ENCODE measurements at places on chromosomes 4 and X.
A peak's percentile ranks its signal among the peaks of the same experiment; 100 is the strongest.

- no peak for DNase-seq
These were observed 33.1 kb downstream of the ENPEP start for GRCh38 chr4:110508827-110509710.

GRCh38 chr4:156620786-156621185 is 350.8 kb downstream of the PDGFC start:
- DNase-seq, result no peak

DNA sequence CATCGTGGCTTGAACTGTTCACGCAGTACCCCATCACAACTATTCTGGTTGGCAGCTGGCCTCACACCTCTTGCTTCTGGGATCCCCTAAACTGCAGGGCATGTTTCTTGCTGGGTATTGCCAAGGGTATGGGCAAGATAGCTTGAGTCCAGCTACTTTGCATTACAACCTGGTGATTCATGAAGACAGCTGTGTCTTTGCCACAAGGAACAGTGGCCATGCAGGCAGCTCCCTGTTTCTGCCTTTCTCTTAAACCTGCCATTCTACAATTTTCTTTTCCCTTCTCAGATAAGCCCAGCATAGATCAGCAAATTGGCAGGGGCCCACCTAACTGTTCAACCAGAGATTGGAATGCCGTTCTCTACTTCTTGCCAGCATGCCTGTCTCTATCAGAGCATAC is 42.8 kb downstream of the TENM3 start:
- DNase-seq, result no peak

GRCh38 chrX:136059350-136059749 is 74.1 kb downstream of the SLC9A6 start:
- DNase-seq, result no peak

GRCh38 chr4:184477201-184477999 is 3.0 kb upstream of the IRF2 start:
- DNase-seq, result no peak

DNA sequence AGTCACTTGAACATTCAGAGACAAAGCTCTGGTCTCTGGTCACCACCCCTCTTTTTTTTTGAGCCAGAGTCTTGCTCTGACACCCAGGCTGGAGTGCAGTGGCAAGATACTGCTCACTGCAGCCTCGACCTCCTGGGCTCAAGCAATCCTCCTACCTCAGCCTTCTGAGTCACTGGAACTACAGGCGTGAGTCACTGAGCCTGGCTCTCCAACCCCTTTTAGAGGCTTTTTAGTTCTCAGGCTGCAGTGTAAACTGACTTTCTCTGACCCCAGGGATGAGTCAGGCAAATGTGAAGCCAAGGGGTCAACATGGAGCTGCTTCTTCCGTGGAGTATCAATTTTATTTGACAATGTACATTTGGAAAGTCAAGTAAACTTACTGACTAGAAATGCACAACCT is 229.2 kb downstream of the PTTG2 start:
- peak; percentile 16 for DNase-seq

DNA sequence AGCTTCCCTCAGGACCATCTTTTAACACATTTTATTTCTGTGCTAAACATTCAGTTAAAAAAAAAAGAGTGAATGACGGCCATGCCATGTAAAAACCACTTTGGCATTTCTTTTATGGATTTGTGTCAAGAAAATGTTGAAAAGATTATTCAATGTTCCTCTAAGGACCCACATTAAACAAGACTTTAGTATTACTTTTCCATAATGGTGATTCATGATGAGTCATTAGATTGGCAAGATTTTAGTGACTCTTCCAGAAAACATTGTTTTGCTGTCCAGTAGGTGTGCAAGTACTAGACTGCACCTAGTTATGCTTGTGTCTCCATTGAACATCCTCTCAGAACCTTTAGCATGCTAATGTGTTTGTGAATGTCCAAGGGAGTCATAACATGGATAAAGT is 748.6 kb downstream of the STPG2 start:
- DNase-seq, result no peak

DNA sequence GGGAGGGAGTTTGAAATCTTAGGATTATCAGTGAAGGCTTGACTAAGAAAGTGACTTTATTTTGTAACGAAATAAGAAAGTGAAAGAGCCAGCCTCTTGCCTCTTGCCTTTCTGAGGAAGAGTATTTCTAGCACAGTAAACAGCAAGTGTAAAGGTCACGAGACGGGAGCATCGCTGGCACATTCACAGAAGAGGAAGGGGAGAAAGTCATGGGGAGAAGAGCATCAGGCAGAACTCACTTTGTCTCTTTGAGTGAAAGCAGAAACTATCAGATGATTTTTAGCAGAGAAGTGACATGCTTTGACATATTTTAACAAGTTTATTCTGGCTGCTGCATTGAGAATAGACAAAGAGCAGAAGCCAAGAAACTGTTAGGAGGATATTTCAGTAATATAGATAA is 313.8 kb downstream of the CAMK2D start:
- DNase-seq, result peak; percentile 13

DNA sequence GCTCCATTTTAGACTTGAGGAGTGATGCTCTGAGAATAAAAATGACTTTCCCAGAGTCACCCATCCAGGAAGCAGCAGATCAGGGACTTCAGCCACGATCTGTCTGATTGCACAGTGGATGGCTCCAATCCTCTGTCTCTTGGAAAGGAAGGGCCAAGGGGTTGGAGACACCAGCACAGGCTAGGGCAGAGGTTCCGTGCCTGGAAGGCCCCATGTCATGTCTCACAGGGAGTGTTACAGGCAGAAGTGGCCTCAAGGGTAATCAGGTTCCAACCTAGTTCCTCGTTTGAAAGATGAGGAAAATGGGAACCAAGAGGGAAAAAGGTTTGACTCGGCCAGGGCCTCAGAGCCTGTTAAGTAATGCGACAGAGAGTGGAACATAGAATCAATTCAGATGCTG is 160.0 kb downstream of the EFNB1 start:
- DNase-seq, result no peak

GRCh38 chr4:107131295-107131694 is 95.2 kb upstream of the DKK2 start:
- no peak for DNase-seq

DNA sequence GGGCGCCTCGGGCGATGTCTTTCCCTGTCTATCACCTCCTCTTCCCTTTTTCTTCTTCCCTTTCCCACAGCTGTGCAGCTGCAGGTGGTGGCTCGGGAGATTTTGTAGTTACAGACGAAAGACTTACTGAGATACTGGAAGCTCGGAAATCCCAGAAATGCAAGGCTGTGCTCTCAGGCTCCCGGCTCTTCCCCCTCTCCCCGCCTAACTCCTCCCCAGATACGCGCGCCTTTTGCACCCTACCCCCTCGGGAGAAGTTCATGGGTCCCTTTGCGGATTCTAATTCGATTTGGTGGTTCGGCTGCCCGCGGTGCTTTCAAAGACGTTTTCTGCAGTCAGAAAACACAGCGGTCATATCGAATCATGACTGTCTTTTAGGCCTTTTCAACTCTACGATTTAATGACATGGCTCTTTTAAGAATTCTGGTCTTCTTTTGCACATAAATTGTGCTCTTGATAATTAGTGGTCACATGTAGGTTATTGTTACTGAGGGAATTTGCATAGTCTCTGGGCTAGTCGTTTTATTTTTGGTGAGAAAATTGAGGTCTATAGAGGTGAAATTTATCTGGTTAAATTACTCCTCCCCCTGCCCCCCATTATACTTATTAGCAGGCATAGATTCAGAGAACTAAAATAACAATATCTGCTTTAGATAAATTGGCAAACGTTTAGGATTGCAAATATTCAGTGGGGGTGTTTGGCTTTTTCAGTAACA is 1.6 kb downstream of the SEPTIN11 start:
- DNase-seq, result no peak

GRCh38 chrX:11908371-11908770 is 150.3 kb downstream of the MSL3 start:
- DNase-seq, result no peak

DNA sequence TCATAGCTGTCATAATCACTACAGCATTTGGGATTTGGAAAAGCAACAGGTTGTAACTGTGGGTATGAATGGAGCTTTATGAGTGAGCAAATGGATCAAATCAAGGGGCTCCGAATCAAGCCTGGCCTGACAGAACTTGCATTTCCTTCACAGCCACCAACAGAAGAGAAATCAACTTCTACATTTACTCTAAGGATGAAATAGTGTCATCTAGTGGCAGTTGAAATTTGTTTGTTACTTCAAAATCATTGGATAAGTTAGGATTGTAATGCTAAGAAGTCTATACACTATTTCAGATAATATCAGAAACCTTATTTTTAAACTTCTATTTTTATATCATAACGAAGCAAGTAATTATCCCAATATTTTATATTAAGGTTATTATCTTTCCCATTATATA is 10.7 kb upstream of the WDR17 start:
- no peak for DNase-seq

- DNase-seq, result no peak
These were observed 1.7 kb downstream of the PDE5A start for GRCh38 chr4:119626943-119627266.

GRCh38 chrX:150792949-150793527 is 99.8 kb downstream of the MTMR1 start:
- no peak for DNase-seq

- no peak for DNase-seq
These were observed 357.3 kb upstream of the RASGEF1B start for GRCh38 chr4:81828991-81829390.

DNA sequence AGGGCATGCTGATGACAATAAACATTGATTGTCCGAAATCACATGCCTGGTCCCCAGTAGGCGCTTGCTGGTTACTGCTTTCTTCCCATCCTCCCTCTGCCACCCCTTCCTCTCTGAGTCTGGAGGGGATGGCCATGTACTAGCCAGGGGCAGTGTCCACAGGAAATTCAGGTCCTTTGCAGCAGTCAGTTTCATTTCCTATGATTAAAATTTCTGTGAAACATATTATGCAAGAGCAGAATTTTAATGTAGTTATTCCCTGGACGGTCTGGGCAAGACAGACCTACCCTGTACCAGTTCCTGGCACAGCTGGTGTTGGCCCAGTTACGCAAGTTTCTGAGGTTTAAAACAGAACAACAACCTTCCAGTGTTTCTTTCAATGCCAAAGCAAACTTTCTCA is 28.2 kb upstream of the TLR2 start:
- no peak for DNase-seq

DNA sequence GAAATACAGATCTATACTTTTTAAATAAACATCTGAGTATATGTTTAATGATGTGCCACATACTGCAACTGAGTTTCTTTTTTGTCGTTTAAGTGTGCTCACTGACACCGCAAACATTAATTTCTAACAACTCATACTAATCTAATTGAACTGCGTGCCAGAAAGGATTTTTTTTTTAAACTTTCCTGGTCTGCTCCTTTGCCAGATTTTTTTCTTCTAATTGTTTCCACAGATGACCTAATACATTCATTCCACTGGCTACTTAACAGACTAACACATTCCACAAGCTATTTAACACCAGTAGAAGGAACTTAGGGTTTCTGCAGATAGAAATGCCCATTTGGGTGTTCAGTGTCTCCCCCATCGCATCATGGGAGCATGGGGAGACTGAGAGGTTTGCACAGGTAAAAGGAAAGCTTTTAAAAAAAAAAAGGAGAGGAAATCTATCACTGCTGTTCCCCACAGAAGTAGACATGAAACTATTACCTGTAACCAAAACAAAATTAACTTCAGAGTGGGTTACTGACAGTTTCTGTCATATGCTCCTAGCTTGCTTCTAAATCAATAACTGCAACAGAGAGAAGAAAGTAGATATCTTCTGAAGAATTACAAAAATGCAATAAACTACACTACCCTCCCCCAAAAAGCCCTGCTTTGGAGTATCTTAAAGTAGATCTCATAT is 31.6 kb downstream of the SH3KBP1 start:
- DNase-seq, result no peak

GRCh38 chr4:177478496-177478895 is 36.3 kb upstream of the AGA start:
- DNase-seq, result no peak

DNA sequence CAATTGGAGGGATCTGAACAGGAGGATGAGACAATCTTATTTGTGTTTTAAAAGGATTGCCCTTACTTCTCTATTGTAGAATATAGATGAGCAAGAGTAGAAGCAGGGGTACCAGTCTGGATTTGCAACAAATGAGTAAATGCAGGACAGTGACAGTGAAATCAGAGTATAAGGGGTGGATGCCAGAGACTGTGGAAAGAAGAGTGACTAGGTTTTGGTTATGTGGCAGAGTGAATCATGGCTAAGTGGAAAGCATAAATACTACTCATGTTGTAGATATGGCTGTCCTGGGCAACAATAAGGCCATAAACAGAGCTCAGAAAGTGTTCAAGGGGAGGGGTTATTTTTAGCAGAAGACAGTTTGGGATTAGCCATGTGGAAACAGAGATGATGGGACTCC is 6.0 kb upstream of the VSIG4 start:
- DNase-seq, result no peak

GRCh38 chr4:1752284-1753041 is 31.1 kb downstream of the TACC3 start:
- DNase-seq, result no peak

- no peak for DNase-seq
These were observed 2.4 kb downstream of the CHST7 start for GRCh38 chrX:46575991-46576392.

Data from stimulated activated CD4-positive, alpha-beta T cell treated with anti-CD3 and anti-CD28 coated beads, Interleukin-12 subunit alpha, Interleukin-12 subunit beta, amount 100 ng/mL, for 4 hours (primary cell).